ENCODE measurements at places on chromosomes 1 and 21.

- DNase-seq = no peak
Observed at GRCh38 chr1:178579562-178579961, 66.7 kb downstream of the TEX35 start.

DNA sequence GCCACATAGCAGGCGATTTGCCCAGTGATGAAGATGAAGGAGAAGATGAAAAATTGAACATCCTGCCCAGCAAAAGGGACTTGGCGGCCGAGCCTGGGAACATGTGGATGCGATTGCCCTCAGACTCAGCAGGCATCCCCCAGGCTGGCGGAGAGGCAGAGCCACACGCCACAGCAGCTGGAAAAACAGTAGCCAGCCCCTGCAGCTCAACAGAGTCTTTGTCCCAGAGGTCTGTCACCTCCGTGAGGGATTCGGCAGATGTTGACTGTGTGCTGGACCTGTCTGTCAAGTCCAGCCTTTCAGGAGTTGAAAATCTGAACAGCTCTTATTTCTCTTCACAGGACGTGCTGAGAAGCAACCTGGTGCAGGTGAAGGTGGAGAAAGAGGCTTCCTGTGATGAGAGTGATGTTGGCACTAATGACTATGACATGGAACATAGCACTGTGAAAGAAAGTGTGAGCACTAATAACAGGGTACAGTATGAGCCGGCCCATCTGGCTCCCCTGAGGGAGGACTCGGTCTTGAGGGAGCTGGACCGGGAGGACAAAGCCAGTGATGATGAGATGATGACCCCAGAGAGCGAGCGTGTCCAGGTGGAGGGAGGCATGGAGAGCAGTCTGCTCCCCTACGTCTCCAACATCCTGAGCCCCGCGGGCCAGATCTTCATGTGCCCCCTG, 3.3 kb downstream of the ZBTB18 start:
- DNase-seq = no peak

GRCh38 chr21:38170283-38170682, 86.5 kb upstream of the KCNJ15 start:
- no peak for DNase-seq

GRCh38 chr1:81129366-81129765, 671.4 kb upstream of the ADGRL2 start:
- DNase-seq = no peak

DNA sequence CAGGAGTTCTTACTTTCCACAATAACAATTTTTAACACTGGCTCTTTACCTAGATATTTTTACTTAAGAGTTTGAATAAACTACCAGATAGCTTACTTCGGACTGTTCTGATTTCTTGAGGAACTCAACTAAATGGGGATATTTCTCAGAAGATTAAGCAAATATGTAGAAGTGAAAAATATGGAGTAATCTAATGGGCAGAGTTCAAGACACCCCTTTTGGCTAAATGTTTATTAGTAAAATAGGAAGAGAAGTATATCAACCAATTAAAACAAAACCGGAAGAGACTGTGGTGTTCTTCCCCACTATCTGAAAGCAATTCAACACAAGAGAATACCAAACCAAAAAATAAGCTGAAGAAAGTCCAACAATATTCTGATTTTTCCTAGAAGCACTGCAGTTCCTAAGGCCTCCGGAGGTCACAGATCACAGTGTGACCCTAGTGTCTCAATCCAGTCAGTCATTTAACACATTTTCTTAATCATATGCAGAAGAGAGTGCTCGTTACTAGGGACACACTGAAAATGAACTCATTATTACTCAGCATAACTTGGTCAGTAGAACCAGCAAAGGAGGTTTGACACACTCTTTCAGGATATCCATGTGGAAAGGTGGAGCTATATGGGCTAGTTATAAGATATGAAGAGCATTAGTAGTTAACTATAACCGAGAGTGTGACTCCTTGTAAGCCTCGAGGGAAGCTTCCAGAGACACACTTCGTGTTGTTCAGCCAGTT, 5.2 kb downstream of the SIPA1L2 start:
- no peak for DNase-seq

- peak; percentile 71 for DNase-seq
Observed at GRCh38 chr1:234531151-234531635, 52.2 kb upstream of the TARBP1 start.

DNA sequence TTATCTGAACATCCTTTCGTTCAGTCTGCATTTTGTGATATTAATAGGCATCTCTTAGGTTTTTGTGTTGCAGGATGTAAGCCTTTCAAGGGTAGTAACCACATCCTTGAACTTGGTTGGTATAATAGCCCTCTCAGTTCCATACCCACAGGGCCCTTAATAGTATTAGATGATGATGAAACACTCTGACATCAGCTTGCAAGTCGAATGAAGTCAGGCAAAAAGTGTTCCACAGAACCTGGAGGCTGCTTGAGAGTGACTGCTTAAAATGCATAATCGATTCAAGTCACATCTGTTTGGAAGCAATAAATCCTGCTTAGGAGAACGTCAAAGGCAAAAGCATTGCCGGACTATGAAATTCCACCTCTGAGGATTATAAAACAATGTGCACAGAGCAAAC, 415.6 kb upstream of the KAZN start:
- DNase-seq = no peak

DNA sequence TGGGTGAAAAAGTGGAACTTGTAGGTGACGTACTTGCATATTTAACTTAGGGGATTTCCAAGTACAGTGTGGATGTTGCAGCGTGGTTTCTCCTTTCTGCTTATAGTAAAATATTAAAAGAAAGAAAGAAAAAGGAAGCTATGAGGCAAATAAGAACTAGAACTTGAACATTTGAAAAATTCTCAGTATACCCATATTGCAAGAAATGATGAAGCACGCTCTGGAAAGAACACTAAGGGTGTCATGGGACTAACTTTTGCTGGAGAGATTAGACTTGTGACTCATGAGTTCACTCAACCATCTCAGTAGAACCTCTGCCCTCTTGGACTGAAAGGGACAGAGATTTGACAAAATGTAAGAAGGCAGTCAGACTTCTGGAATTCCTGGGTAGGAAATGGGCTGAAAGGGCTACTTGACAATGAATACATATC, 704.5 kb upstream of the ADGRL4 start:
- DNase-seq = no peak

GRCh38 chr21:32929633-32930038, 96.1 kb upstream of the OLIG2 start:
- no peak for DNase-seq

DNA sequence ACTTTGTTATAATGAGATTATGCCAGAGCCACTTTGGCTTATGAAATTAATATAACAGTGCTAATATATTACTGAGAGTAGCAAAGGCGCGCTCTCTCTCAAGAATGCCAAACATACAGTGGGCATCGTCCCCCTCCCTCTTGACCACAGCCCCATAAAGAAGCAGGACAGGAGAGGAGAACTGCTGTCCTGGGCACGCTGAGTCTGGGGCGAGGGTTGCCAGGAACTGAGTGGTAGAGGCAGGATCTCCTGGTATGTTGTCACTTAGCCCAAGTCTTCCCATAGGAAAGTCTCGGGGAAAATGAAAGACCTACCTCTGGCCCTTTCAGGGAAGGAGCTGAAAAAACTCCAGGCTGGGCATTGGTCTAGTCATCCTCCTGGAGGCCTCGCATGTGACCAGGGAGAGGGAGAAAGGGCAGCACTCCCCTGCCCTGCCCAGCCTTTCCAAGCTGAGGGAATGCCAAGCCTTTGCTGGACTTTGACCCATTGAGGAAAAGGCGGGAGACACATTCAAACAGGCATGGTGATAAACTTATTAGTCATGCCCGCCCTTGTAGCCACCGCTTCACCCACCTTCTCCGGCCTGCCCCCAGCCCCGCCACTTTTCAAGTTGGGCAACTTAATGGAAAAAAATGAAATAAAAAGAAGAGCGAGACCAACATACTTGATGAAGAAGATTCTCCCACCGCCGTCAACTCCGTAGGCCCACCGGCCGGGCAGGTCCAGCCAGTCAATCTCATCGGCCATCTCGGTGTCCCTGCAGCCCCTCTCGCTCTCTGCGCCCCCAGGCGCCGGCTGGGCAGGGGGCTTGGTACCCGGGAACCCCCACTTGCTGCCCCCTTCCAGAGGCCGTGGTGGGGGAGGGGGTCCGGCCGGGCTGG, 17.4 kb upstream of the PLEKHA6 start:
- DNase-seq = no peak

GRCh38 chr1:107842241-107842640, 122.7 kb downstream of the VAV3 start:
- no peak for DNase-seq

- no peak for DNase-seq
Observed at GRCh38 chr1:224651188-224651587, 35.1 kb downstream of the CNIH3 start.

- no peak for DNase-seq
Observed at GRCh38 chr1:25651824-25652741, 35.5 kb downstream of the MAN1C1 start.

DNA sequence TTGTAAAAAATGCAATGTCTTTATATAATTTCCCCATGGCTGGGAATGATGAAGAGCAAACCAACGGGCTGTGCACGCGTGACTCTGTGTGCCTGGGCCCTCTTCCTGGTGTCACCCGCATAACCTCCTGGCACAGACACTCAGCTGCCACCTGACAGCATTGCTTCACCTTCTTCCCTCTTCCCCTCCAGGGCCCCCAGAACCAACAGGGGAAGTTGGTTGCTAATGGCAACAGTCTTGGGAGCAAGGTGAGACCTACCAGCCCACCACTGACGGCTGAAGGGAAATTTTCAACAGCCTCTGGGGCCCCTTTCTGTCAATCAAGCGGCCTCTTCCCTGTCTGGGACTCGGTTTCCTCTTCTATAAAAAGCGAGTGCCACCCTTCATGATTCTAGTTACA, 33.2 kb downstream of the SSBP3 start:
- DNase-seq = no peak

DNA sequence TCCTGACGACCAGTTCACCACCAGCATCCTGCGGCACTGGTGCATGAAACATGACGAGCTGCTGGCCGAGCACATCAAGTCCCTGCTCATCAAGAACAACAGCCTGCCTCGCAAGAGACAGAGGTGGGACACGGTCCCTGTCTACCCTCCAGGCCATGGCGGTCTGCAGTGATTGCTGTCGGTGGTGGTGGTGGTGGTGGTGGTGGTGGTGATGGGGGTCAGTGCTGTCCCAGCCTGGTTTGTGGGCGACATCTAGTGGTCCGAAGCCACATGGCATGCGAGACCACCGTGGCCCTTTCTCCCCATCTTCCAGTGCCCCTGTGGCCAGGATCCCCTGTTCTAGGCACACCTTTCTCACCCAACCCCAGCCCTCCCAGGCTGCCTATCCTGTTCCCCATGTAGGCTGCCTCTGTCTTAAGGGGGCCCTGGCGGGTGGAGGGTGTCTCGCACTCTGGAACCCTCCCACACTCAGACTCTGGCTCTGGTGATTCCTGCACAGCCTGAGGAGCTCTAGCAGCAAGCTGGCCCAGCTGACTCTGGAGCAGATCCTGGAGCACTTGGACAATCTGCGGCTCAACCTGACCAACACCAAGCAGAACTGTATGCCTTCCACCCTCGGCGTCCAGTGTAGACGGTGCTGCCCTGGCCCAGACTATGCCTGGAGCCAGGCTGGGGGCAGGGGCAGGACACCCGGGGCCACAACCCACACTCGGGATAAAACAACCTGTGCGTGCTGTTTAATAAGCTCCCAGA, 3.2 kb upstream of the SLC27A3 start:
- DNase-seq = no peak

DNA sequence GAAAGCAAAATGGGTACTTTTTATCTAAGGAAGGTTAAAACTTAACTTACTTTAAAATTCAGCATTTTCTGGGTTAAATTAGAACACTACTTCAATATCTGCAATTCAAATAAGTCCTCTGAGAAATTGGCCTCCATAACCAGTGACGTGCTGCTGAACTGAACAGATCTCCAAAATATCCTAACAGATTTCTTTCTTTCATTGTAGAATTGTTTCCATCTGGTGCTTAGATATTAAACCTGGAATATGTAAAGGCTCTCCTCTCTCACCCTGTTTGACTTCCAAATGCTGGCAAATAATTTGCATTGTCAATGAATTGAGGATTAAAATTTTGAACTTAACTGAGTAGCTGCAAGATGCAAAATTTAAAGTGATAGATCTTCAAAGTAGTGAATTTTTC, 316.9 kb upstream of the CXADR start:
- DNase-seq = no peak

DNA sequence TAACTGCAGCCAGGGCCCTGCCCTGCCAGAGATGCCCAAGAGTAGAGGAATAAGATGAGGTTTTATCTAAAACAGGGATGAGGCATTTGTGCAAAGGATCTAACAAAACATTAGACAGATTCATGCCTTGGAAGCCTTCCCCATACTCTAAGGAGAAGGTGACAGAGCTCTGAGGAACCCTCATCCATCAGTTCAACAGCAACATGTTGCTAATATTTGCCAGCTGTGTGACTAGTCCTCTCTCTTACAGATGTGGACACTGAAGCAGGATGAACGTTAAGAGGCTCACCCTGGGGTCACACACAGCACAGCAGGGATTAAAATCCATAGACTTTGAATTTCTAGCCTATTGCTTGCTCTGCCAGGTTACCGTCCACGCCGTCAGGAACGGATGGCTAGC, 99.0 kb downstream of the ZBTB18 start:
- DNase-seq = no peak

DNA sequence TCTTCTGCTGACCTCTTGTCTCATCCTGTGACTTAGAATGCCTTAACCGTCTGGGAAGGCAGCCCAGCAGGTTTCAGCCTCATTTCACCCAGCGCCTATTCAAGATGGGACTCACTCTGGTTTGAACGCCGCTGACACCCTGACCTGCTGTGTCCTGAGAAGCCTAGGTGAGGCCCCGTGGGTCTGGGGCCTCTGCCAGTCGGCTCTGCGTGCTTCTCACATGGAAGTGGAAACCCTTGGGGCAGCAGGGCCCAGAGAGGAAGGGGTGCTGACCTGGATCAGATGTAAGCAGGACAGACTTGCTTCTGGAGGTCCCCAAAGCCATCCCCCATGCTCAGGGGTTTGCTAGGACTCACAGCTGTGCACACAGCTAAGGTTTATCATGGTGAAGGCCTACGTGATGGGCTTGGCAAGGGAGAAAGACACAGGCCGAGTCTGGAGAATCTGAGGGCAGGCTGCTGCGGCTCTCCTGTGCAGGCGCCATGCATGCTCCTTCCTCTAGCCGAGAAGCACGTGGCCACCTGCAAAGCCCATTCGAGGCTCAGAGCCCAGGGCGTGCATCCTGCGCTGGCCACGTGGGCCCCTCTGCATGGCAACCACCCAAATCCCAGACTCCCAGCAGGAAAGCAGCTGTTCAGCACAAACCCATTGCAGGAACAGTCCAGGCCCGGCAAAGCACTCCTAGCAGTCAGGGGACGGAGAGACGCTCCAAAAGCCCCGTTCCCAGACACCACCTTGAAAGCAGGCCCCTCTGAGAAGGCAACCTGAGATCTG, 3.8 kb downstream of the TRPM2 start:
- DNase-seq = no peak
